ENCODE measurements at places on chromosomes 6 and 20.

- DNase-seq = no peak
These were observed 56.8 kb downstream of the PRL start for GRCh38 chr6:22240025-22240424.

DNA sequence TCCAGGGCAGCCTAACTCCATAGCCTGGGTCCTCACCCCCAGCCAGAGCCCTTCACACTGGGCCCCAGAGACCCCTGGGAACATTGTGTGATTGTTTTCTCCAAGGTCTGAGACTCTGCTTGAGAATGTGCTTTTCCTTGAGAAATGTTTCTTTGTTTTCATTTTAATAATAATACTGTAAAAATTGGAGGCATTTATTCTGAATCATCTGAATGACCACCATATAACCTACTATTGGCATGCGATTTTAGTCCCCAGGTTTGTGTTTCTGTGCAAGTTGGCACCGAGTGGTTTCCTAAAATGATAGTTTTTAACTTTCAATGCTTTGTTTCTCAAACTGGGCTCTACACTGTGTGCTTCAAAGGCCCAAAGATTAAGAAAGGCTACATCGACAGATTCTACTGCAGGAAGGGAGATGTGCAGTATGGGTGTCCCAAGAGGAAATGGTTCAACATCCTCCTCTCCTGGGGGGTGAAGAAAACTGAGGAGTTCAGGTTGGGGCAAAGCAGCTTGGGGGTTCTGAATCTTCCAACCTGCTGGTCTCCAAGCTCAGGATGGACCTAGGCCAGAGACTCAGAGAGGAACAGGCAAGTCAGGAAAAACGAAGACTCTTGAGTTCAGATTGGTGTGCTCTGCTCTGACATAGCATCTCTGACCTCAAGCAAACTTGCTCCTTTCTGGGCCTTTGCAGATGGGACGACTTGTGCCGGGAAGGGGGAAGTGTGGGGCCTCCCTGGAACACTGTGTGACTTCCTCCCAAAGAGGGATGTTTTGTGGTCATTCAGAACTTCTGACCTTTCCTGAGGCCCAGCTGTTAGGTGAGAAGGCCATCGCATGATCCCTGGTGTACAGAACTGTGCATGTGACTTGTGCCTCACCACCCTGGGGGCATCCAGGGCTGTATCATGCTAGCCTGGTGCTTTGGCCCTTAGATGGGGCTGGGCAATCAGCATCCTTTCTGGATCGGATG is 31.0 kb downstream of the DAAM2 start:
- DNase-seq = no peak

DNA sequence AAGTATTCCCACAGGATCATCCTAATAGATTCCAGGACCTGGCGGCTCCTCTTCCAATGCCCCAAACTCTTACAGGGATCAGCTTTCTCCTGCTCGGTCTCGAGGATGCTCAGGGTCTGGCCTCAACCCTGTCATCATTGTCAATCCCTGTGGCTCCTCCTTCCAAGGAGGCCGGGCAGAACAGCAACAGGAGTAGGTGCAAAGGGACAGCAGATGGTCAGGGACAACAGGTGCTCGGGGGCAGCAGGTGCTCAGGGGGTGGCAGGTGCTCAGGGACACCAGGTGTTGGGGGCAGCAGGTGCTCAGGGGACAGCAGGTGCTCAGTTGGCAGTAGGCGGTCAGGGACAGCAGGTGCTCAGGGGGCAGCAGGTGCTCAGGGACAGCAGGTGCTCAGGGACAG is 84.8 kb downstream of the TTLL2 start:
- DNase-seq = no peak

GRCh38 chr6:139939189-139939979 is 564.9 kb upstream of the CITED2 start:
- DNase-seq = no peak

- no peak for DNase-seq
These were observed 180.9 kb downstream of the SASH1 start for GRCh38 chr6:148523551-148523950.

- DNase-seq = no peak
These were observed 68.3 kb upstream of the EXOC2 start for GRCh38 chr6:760982-761955.

DNA sequence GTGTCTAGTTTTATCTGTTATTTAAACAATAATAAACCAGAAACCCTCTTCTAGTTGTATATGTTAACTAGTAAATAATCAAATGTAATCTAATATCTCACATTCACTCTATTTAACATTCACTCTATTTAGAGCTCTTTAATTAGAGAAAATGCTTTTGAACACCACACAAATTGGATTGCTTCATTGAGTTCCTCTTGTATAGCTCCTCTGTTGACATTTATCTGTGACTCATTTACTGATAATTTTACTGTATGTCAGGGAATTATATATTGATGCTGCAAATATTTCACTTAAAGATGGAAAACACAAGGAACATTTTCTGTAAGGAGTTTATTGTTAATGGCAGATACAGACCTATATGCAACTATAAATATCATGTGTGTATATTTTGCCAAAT is 594.6 kb downstream of the COL12A1 start:
- no peak for DNase-seq

DNA sequence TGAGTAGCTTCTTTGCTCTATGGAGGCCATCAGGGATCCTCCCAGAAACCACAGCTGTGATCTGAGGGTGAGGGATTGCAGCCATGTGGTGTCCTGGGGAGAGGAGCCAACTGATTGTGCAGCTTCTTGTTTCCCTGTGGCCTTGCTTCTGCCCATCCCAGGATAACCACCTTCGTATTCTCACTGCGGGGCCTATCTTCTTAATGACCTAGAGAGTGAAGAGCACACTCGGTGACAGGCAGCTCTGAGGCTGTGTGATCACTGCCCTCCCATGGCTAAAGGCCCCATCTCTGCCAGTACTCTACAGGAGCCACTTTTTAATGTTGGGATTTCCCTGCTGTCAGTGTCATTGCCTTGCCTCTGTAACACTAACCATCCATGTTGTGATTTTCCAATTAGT is 5.3 kb upstream of the RAET1L start:
- DNase-seq = no peak

DNA sequence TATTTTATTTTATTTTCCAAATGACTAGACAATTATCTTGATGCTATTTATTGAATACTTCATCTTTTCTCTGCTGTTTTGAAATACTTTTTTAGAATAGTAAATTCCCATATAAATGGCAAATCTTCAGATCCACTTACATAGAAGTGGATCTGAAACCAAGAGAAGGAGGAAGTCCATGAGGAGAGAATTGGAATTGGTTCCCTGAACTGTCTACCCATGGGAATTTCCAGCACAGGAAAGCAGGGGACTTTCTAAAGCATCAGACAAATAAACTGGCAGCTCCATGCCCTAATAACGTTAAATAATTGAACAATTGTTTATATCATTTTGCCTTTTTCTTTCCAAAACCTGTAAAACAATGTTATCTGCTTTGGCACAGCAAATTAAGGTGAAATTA is 47.1 kb upstream of the PNRC1 start:
- no peak for DNase-seq

DNA sequence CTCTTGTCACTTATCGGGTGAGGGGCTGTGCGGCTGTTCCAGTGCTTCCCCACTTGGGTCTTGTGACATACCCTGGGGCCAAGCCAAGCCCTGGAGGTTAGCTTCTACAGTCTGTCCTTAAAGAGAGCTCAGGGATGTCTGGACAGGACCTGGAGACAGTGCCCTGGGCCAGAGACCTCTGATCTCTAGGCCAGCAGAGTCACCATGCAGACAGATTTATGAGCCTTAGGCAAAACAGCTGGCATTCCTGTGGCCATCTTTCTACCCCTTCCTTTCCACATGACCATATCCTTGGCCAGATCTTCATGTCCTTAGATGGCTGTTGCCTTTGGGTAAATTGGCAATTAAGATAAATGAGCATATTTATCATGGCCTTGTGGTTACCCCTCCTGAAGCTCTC is 678.6 kb downstream of the MAFB start:
- DNase-seq = no peak

GRCh38 chr6:53433261-53433950 is 84.7 kb upstream of the ELOVL5 start:
- no peak for DNase-seq

DNA sequence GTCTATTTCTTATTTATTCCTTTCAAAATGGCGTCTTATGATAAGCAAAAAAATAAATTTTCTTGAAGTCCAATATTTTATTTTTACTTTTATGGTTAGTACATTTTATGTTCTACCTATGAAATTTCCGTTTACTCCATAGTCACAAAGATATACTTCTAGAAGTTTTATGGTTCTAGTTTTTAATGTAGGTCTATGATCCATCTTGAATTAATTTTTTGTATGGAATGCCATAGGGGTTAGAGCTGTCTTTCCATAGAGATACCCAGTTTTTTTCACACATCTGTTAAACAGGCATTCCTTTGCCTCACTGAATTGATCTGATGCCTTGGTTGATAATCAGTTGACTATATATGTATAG is 24.9 kb upstream of the ASIP start:
- no peak for DNase-seq

DNA sequence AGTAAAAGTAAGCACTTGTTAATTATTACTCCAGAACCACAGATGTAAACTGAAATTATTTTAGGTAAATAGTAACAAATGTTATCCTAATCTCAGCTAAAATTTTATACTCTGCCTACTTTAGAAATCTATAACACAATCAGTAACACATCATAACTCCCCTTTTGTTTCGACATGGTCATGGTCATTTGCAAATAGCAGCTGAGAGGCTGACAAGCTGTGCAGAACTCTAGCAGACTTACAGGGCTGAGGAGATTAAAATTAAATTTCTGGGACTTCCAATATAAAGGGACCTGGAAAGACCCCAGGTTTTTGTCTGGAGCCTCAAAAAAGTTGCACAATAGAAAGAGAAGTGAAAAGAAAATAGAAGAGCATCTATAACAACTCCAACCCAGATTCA is 88.8 kb downstream of the PRL start:
- no peak for DNase-seq

GRCh38 chr6:36235309-36235708 is 34.6 kb upstream of the PNPLA1 start:
- DNase-seq = no peak

GRCh38 chr6:110530671-110531070 is 54.3 kb upstream of the SLC22A16 start:
- no peak for DNase-seq

GRCh38 chr6:40473026-40473425 is 114.1 kb downstream of the LRFN2 start:
- DNase-seq = no peak

DNA sequence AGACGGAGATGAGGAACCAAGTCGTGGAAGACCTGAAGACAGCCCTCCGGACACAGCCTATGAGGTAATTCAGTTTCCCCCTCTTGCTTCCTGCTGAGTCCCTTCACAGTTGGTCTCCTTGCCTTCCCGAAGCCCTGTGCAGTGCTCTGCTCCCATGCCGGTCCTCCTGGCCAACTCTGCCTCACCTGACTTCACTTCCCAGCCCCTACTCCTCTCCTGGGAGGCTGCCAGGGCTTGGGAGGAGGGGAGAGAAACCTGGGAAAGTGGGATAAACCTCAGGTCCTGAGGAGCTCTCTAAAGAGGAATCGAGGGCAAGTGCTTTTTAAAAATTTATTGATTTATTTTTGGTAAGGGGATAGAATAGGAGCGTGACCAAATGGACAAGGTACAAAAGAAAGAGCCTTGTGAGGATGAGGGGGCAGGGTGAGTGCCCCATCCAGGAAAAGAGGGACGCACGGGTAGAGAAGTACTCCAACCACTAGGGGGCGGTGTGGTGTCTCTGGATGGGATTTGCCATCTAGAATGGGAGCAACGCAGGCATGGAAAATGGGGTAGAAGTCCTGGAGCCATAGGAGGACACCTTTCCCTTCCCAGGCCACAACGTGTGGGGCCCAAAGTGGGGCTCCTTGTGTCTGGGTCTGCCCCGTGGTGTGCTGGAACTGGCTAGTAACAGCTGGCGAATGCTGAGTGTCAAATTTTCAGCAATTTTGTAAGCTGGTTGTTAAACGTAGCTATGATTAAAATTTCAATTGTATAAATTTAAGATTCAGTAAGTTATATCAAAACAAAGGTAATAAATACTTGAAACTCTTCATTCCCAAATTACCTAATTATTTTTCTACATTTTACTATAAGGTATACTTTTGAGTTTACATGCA is 69.0 kb downstream of the MOCS1 start:
- peak; percentile 69 for DNase-seq

DNA sequence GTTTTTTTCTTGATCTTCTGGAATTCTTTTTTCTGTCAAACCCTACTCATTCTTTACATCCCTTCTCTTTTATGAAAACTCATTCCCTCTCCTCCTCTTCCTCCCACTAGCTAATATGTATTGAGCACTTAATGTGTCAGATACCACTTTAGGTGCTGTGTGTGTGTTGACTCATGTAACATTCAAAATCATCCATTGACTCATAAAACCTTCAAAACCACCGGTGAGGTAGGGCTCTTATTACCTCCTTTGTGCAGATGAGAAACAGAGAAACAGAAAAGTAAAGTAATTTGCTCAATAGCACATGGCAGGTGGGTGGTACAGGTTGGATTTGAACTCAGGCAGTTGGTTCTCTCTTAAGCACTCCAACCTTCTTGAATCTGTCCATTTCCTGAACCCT is 136.3 kb upstream of the NEDD9 start:
- DNase-seq = peak; percentile 36

DNA sequence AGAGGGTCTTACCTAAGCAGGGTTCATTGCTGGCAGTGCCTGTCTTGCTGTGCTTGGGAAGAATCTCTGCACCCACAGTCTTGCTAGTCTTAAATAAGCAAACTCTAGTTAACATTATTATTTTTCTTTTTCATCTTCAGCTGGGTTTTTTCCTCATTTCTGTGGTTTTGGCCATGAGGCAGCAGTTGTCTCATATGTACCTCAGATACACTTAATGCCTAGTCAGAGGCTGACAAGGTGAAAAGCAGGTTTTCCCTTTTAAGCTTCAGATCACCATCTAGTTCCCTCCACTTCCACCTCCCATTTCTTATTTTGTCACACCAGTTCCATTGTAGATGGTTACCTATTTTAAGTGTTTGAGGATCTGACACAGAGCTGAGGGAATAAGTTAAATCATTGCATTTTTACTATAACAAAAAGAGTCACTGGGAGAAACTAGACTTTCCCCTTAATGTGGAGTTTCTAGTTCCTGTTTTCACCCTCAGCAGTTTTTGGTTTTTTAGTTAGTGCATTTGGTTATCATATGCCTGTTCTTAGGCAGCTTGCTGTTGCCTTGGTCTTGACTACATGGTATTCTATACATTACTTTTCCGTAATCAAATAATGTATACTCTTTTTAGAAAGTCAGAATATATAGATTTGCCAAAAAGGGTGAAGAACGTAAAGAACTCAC is 46.0 kb downstream of the AFDN start:
- no peak for DNase-seq

GRCh38 chr6:1127129-1127528 is 184.8 kb upstream of the FOXQ1 start:
- DNase-seq = no peak

GRCh38 chr6:157552081-157552747 is 171.2 kb downstream of the ZDHHC14 start:
- no peak for DNase-seq

DNA sequence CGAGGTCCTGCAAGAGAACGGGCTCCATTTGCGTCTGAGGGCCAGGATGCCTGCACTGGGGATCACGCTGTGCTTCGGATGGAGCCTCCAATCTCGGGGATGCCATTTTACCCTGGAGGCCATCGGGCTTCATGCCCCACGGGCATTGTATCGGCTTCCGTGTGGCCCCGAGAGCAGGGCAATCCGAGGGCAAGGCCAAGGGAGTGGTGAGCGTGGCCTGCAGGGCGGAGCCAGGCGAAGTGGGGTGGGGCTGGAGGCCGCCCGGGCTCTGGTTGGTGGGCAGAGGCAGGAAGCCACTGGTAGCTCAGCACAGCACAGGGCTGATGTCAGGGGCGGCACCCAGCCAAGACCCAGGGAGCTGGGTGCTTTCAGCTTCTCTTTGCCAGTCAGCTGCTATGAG is 57.5 kb upstream of the BHLHE23 start:
- no peak for DNase-seq
